Left ventricle myocardium inferior (tissue), 1 donor: ENCODE measurements at places on chromosomes 7 and 10. TPM values are rescaled to one million over a fixed set of nuclear protein-coding genes. Genes with fewer than 3 reads are reported as not detected.
A peak's percentile ranks its signal among the peaks of the same experiment; 100 is the strongest.

DNA sequence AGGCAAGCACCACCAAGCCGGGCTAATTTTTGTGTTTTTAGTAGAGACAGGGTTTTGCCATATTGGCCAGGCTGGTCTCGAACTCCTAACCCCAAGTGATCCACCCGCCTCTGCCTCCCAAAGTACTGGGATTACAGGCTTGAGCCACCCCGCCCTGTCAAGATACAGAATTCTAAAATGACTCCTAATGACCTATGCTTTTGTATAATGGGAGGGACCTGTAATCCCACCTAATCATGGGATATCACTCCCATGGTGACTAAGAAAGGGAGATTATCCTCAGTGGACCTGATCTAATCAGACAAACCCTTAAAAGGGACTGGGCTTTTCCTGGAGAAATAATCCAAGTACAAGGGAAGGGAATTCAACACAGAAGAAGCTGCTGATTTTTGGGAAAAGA, 28.8 kb downstream of the SAMD8 start:
- DNase-seq, result no peak
- peaks cover 51% of the 10 kb centered on the region for H3K4me1 ChIP-seq
- H3K4me3 ChIP-seq, result no peak overlapping the region
- H3K27me3 ChIP-seq, result no peaks in the 10 kb centered on the region

The UPK3B gene
- 0.49 TPM for total RNA-seq

The FLNC gene
- total RNA-seq, result 839 TPM

GRCh38 chr10:104922810-104923209, 281.7 kb downstream of the SORCS3 start:
- peaks cover 45% of the 10 kb centered on the region for H3K27me3 ChIP-seq
- H3K4me1 ChIP-seq, result no peaks in the 10 kb centered on the region
- H3K4me3 ChIP-seq, result no peak overlapping the region
- no peak overlapping the region for H3K27ac ChIP-seq
- no peaks in the 10 kb centered on the region for H3K36me3 ChIP-seq

The SHH gene
- total RNA-seq, result not detected

DNA sequence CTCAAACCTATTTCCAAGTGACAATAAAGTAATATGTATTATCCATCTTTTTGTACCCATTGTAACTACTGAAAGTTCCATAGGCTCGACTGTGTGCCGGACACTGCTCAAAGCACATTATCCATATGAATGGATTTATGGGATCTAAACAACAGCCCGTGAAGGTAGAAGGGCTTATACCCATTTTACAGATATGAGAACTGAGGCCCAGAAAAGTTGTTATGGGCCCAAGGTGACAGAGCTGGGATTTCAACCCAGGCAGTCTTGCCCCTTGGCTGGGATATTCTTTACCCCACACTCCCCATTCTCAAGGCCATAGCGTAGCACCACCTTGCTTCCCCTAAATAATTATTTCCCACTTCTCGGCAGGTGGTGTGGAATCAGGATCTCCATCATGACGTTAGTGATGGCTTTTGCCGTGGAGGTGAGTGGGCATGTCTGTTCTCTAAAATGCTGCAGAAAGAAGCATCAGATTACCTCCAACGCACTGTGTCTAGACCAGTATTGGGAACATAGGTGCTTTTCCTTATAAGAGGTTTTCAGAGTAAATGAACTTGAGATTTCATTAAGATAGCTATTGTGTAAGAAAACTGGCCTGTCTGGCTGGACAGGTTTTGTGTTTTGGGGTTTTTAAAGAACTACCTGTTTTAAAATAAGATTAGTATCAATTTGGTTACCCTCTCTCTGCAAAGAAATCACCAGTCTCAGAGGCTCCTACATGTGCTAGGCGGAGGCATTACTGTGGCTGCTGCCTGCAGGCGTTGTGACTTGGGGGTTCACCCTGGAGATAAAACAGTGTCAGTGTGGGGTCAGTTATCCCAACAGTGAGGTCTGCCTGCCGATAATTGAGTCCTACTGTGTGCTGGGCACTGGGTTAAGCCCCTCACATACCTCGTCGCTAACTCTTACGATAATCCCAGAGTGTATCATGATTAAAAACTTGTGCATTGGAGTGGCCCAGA, 85.1 kb upstream of the SDK1 start:
- peaks cover 33% of the 10 kb centered on the region for H3K4me1 ChIP-seq
- no peak for DNase-seq
- no peak overlapping the region for H3K27ac ChIP-seq
- H3K4me3 ChIP-seq, result no peak overlapping the region

- H3K27ac ChIP-seq, result no peak overlapping the region
- H3K4me1 ChIP-seq, result no peaks in the 10 kb centered on the region
Measured at GRCh38 chr7:31487071-31487470, 26.8 kb upstream of the ITPRID1 start.

- H3K27me3 ChIP-seq, result no peaks in the 10 kb centered on the region
- DNase-seq, result no peak
- no peak overlapping the region for H3K27ac ChIP-seq
Measured at GRCh38 chr7:159119026-159119741, 25.5 kb downstream of the VIPR2 start.

The NPFFR1 gene
- not detected for total RNA-seq

- no peak for DNase-seq
- H3K27ac ChIP-seq, result no peak overlapping the region
- H3K27me3 ChIP-seq, result peaks cover 99% of the 10 kb centered on the region
- peak overlapping the region; percentile 43 for H3K4me3 ChIP-seq
Measured at GRCh38 chr10:133236401-133237240, 1.0 kb upstream of the VENTX start.

DNA sequence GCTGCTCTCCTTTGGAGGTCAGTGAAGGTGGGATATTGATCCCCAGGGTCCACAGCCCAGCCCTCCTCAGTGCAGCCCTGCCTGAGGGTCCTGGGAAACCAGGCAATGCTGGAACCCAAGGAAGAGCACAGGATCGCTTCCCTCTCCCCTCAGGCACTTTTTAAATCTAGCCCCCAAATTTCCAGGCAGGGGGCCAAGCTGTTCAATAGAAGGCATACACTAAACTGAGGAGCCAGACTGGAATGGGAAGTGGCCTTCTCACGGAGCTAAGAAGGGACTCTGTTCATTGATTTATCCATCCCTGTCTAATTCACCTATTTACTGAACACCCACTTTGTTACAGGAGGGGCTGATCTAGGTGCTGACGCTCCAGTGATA, 60.3 kb downstream of the GLI3 start:
- no peaks in the 10 kb centered on the region for H3K27me3 ChIP-seq
- H3K4me1 ChIP-seq, result peaks cover 21% of the 10 kb centered on the region
- DNase-seq, result no peak
- no peaks in the 10 kb centered on the region for H3K36me3 ChIP-seq
- H3K4me3 ChIP-seq, result no peak overlapping the region

DNA sequence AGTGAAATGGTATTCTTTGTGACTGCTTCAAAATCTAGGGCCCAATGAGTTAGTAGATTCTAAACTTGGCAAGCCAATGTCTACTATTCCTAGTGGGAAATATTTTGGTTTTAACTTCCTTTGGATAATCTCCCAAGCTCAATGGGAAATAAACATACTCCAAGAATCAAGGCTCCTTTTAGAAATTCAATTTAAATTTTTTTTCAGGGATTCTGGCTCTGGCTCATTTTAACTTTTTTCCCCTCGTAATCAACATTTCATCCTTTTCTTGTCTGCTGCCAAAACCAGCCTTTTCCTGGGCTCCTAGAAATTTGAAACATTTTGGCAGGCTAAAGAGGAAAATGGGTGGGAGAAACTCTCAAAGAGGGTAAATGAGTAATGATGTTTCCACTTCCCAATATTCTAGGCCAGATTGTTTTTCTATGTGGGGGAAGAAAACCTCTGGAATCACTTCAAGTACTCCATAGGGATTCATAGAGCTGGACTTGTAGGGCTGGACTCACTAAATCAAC, 85.6 kb upstream of the AGR3 start:
- H3K4me3 ChIP-seq, result no peak overlapping the region
- no peak for DNase-seq
- peaks cover 19% of the 10 kb centered on the region for H3K4me1 ChIP-seq
- H3K27me3 ChIP-seq, result no peaks in the 10 kb centered on the region

The CHAT gene
- total RNA-seq, result not detected

DNA sequence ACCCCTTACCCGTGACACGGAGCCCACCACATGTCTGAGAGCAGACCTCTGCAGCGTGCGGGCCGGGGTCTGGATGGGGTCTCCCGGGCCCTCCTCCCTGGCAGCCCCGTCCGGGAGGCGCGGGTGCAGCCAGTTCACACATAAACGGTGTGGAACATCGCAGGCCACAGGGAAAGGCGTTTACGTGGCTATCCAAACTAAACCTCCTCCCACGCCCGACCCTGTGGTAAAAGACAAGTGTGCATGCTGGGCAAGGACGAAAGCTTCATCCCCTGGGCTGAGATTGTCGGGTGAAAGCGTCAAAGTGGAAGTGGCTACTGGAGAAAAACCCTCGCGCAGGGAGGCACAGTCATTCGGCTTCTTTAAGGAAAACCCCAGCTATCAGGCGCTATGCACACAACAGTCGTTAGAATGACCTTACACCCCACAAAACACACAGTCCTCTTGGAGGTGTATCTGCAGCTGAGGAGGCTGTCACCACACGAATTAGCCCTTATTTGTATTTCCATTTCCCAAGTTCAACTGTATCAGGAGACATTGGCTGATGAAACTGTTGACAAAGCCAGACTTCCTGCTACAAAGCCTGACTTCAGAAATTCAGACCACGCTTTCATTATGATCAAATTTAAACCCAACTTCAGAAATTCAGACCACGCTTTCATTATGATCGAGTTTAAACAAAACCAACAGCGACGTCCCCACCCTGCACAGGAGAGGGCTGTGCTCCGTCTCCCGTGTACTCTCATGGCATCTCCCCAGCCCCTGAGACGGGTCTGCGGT, 15.3 kb downstream of the GPER1 start:
- H3K36me3 ChIP-seq, result no peaks in the 10 kb centered on the region
- H3K4me3 ChIP-seq, result no peak overlapping the region
- peaks cover 27% of the 10 kb centered on the region for H3K4me1 ChIP-seq
- H3K27me3 ChIP-seq, result no peaks in the 10 kb centered on the region
- peak overlapping the region; percentile 59 for H3K27ac ChIP-seq

GRCh38 chr7:75920431-75921161, 5.6 kb downstream of the POR start:
- no peaks in the 10 kb centered on the region for H3K36me3 ChIP-seq
- no peak for DNase-seq
- H3K27ac ChIP-seq, result peak overlapping the region; percentile 49
- H3K27me3 ChIP-seq, result no peaks in the 10 kb centered on the region
- H3K4me1 ChIP-seq, result peaks cover 98% of the 10 kb centered on the region
- no peak overlapping the region for H3K4me3 ChIP-seq

GRCh38 chr10:17229967-17230682, 2.1 kb downstream of the VIM start:
- H3K27ac ChIP-seq, result peak overlapping the region; percentile 100
- peaks cover 76% of the 10 kb centered on the region for H3K4me1 ChIP-seq
- peaks cover 65% of the 10 kb centered on the region for H3K27me3 ChIP-seq

GRCh38 chr10:810351-810846, 120.9 kb upstream of the DIP2C start:
- H3K27ac ChIP-seq, result peak overlapping the region; percentile 69
- peaks cover 85% of the 10 kb centered on the region for H3K36me3 ChIP-seq
- no peak overlapping the region for H3K4me3 ChIP-seq
- H3K4me1 ChIP-seq, result peaks cover 17% of the 10 kb centered on the region
- DNase-seq, result no peak

DNA sequence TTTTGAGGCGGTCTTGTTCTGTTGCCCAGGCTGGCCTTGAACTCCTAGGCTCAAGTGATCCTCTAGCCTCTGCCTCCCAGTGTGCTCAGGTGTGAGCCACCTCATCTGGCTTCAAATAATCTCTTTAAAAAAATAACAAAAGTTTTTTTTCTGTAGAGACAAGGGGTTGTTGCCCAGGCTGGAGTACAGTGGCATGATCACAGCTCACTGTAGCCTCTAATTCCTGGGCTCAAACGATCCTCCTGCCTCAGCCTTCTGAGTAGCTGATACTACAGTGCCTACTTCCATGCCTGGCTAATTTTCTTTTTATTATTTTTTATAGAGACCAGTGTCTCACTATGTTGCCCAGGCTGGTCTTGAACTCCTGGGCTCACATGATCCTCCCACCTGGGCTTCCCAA, 11.7 kb downstream of the FOXK1 start:
- H3K4me3 ChIP-seq, result no peak overlapping the region
- H3K4me1 ChIP-seq, result peaks cover 70% of the 10 kb centered on the region
- H3K27ac ChIP-seq, result peak overlapping the region; percentile 67
- no peaks in the 10 kb centered on the region for H3K27me3 ChIP-seq
- no peaks in the 10 kb centered on the region for H3K36me3 ChIP-seq
- no peak for DNase-seq

- no peak overlapping the region for H3K27ac ChIP-seq
- no peaks in the 10 kb centered on the region for H3K4me1 ChIP-seq
- no peaks in the 10 kb centered on the region for H3K27me3 ChIP-seq
- H3K36me3 ChIP-seq, result no peaks in the 10 kb centered on the region
- no peak overlapping the region for H3K4me3 ChIP-seq
Measured at GRCh38 chr7:94045581-94045980, 41.4 kb upstream of the BET1 start.

DNA sequence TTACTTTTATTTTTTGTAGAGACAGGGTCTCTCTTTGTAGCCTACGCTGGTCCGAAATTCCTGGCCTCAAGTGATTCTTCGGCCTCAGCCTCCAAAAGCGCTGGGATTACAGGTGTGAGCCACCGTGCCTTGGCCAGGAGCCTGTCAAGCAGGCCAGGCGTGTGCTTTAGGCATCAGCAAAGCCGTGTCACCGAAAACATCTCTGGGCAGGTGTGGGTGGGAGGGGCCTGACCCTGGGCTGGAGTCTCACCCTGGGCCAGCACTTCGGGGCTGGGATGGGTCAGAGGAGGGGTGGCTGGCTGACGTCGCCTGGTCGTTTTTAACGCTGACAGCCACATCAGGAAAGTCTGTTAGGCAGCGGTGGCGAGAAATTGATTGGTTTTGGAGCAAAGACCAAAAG, 80.9 kb downstream of the UNCX start:
- H3K36me3 ChIP-seq, result no peaks in the 10 kb centered on the region
- DNase-seq, result peak; percentile 3
- H3K27ac ChIP-seq, result no peak overlapping the region
- H3K27me3 ChIP-seq, result peaks cover 66% of the 10 kb centered on the region
- H3K4me1 ChIP-seq, result no peaks in the 10 kb centered on the region

GRCh38 chr10:75569506-75569905, 138.1 kb downstream of the LRMDA start:
- peaks cover 7% of the 10 kb centered on the region for H3K36me3 ChIP-seq
- no peaks in the 10 kb centered on the region for H3K27me3 ChIP-seq
- DNase-seq, result no peak

GRCh38 chr7:99219185-99219767, 11.4 kb upstream of the KPNA7 start:
- H3K36me3 ChIP-seq, result no peaks in the 10 kb centered on the region
- no peak overlapping the region for H3K4me3 ChIP-seq
- H3K4me1 ChIP-seq, result no peaks in the 10 kb centered on the region
